T-cell (primary cell): ENCODE measurements at places on chromosomes 2 and 18. TPM values are rescaled to one million over a fixed set of nuclear protein-coding genes. Genes with fewer than 3 reads are reported as not detected.

DNA sequence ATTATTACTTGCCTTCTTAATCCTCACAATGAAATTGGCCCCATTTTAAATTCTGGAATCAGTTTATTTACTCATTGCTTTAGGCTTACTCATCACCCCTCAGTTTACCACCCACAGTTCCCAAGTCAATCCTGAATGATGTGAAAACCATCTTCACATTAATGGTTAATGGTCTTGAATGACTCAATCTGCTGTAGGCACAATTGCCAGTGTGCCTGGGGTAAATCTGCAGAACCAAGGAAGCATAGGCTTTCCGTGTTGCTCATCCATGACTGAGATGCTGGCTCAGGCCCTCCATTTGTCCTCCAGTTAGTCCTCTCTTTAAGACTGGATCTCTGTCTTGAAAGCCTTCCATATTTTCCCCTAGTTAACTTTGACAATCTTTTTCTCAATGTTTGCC is 164.5 kb downstream of the PMAIP1 start:
- H3K4me3 ChIP-seq: no peak overlapping the region
- no peaks in the 10 kb centered on the region for H3K27me3 ChIP-seq
- no peak for DNase-seq
- H3K36me3 ChIP-seq: no peaks in the 10 kb centered on the region
- H3K4me1 ChIP-seq: no peaks in the 10 kb centered on the region

DNA sequence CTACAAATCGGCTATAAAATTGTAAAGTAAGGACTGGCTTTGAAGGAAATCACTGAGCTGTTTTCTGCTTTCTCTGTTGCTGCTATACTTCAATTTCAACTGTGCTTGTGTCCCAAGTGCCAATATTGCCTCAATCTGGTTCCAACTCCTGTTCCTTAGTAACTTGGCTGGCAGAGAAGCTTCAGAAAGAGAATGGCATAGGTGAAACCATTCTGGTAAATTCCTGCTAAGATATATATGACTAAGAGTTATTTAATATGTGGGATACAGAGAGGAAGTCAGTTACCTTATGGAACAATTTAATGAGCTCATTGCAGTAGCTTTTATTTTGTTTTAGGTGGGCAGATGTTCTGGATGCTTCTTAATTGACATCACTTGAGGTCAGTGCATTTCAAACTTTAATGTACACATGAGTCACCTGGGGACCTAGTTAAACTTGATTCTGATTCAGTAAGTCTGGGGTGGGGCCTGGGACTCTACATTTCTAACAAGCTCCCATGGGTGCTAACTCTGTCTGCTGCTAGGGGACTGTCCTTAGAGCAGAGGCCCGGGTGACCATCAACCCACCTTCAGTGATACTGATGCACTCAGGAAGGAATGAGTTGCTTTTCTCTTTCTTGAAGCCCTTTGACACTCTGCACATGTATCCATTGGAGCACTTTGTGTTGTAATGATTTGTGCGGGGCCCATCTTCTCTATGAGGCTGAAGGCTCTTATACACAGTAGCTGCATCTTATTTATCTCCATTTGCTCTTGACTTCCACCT is 47.6 kb downstream of the LIPG start:
- H3K4me1 ChIP-seq: no peaks in the 10 kb centered on the region
- no peaks in the 10 kb centered on the region for H3K36me3 ChIP-seq

The ANKRD23 gene
- 10.7 TPM for total RNA-seq

GRCh38 chr2:223868005-223868404 is 30.6 kb upstream of the AP1S3 start:
- H3K4me3 ChIP-seq: no peak overlapping the region
- H3K36me3 ChIP-seq: no peaks in the 10 kb centered on the region
- DNase-seq: no peak
- H3K27me3 ChIP-seq: no peaks in the 10 kb centered on the region
- no peak overlapping the region for H3K27ac ChIP-seq
- peaks cover 21% of the 10 kb centered on the region for H3K4me1 ChIP-seq

- no peak overlapping the region for H3K27ac ChIP-seq
- peaks cover 61% of the 10 kb centered on the region for H3K27me3 ChIP-seq
- no peak overlapping the region for H3K4me3 ChIP-seq
- DNase-seq: no peak
Observed at GRCh38 chr2:237629739-237630138, 2.4 kb downstream of the LRRFIP1 start.
